ENCODE measurements at places on chromosomes 11 and 22.

- no peaks in the 10 kb centered on the region for H3K27me3 ChIP-seq
- no peak for DNase-seq
These were observed 655.7 kb downstream of the METTL15 start for GRCh38 chr11:28763876-28764275.

DNA sequence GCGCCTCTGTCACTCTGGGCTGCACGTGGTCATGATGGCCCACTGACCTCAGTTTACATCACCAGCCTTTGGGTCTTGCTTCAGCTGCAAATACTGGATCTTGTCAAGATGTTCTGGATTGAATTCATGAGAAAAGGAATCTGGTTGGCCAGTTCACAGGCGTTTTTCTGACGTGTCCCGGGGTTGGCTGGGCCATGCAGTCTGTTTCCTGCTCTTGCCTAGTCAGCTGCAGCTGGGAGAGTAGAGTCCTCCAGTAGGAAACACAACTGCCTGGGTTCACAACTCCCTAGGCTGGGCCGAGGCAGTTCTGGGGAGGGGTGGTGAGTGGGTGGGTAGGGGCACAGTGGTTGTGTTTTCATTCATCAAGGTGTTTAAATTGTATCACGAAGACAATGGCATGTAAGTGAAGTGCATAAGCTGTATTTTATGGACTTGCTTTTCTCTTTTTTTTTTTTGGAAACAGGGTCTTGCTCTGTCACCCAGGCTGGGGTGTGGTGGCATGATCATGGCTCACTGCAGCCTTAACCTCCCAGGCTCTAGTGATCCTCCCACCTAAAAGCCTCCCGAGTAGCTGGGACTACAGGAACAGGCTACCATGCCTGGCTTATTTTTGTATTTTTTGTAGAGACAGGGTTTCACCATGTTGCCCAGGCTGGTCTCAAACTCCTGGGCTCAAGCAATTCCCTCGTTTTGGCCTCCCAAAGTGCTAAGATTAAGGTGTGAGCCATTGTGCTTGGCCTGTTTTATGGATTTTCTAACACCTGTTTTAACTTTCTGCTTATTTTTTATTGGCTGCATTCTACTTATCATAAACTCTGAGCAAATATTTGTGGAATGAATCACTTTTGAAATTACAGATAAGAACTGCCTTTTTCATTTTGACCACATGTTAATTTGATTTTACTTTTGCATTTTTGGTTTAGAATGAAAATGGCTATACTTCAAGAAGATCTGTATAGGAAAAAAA, 54.0 kb upstream of the PITPNB start:
- no peak for DNase-seq
- H3K36me3 ChIP-seq = no peaks in the 10 kb centered on the region
- H3K4me1 ChIP-seq = no peaks in the 10 kb centered on the region
- H3K27me3 ChIP-seq = no peaks in the 10 kb centered on the region
- no peak overlapping the region for H3K27ac ChIP-seq
- H3K4me3 ChIP-seq = no peak overlapping the region

DNA sequence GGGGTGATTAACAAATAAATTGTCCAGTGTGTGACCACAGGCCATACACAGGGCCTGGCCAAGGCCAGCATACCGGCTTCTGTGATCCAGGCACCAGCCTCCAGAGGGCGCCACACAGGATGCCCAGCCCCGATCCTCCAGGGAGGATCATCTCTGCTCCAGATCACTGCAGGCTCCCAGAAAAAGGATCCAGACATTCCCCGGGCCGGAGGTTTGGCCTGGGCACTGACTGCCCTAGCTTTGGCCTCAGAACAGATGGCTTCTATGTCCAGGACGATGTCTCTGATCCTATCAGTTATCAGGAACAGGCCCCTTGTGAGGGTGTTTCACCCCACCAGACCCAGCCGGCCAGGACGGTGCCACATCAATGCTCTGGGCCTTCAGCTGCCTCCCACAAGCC, 74.5 kb upstream of the LMO1 start:
- H3K4me1 ChIP-seq = no peaks in the 10 kb centered on the region
- DNase-seq = no peak
- no peak overlapping the region for H3K4me3 ChIP-seq
- H3K27ac ChIP-seq = no peak overlapping the region

DNA sequence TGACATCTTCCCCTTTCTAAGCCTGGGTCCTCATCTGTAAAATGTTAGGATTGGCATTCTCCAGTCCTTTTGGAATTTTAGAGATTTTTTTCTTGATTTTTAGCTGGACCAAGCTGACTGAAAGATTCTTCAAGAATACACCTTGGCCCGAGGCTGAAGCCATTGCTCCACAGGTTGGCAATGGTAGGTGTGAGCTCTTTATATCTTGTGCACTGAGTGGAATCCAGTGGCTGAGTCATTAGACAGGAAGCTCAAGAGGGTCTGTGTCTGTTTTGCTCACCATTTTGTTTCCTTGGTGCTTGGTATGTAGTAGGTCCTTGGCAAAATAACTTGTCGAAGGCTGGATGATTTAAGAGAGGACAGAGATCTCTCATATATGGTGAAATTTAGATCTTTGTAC, 6.2 kb downstream of the EIF3L start:
- no peak overlapping the region for H3K27ac ChIP-seq
- H3K4me1 ChIP-seq = peaks cover 14% of the 10 kb centered on the region
- peaks cover 75% of the 10 kb centered on the region for H3K36me3 ChIP-seq
- no peak overlapping the region for H3K4me3 ChIP-seq
- no peak for DNase-seq

DNA sequence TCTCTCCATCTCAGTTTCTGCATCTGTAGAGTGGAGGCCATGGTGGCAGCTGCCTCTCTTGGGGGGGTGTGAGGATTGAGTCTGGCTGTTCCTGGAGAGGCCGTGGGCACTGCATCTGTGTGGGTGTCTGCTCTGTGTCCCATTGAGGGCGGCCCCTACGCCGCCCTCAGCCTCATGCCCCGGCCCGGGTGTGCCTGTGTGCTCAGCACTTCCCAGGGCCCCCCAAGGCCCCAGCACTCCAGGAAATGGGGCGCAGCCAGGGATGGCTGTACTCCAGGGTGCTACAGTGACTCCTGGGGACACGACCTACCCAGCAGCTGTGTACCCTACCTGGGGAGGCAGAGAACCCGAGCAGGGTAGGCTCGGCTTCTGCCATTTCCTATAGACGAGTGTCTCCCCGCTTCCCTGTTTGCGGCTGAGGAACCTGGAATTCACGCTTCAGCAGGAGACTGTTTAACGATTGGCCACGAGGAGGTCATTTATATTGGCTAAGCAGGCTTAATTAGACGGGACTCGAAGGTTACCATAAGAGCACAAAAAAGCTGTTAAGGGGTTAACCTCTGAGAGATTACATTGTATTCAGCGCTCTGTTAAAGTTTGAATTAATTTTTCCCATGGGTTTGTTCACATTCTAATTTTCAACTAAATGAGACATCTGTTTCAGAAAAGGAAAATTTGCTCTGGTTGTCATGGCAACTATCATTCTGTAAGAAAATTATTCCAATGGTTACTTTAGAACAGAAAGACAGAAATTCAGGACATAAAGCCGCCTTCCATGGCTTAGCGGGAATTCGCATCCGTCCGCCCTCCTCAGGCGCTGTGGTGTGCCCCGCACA, 76.4 kb downstream of the MPPED1 start:
- H3K27ac ChIP-seq = no peak overlapping the region
- no peak for DNase-seq
- H3K36me3 ChIP-seq = no peaks in the 10 kb centered on the region

GRCh38 chr11:108368134-108368533, 99.2 kb downstream of the C11orf65 start:
- no peaks in the 10 kb centered on the region for H3K4me1 ChIP-seq
- no peaks in the 10 kb centered on the region for H3K27me3 ChIP-seq
- peaks cover 39% of the 10 kb centered on the region for H3K36me3 ChIP-seq
- no peak overlapping the region for H3K27ac ChIP-seq
- no peak overlapping the region for H3K4me3 ChIP-seq
- no peak for DNase-seq

DNA sequence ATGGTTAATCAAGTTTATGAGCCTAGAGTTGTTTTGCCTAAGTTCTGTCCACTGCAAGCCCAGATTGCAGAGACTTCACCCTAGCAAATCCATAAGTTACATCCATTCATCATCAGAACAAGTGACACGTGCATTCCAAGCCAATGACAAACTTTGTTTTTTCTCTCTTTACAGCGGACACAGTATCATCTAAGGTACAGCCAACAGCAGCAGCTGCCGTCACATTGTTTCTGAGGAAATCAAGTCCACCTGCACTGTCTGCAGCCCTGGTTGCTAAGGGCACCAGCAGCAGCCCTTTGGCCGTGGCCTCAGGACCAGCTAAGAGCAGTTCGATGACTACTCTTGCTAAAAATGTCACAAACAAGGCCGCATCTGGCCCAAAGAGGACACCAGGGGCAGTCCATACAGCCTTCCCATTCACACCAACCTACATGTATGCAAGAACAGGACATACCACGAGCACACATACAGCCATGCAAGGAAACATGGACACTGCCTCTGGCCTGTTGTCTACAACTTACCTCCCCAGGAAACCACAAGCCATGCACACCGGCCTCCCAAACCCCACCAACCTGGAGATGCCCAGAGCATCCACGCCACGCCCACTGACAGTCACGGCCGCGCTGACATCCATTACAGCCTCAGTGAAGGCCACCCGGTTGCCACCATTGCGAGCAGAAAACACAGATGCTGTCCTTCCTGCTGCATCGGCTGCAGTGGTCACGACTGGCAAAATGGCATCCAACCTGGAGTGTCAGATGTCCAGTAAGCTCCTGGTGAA, 155.8 kb downstream of the C11orf91 start:
- DNase-seq = no peak
- H3K27ac ChIP-seq = no peak overlapping the region
- no peak overlapping the region for H3K4me3 ChIP-seq
- H3K4me1 ChIP-seq = no peaks in the 10 kb centered on the region

DNA sequence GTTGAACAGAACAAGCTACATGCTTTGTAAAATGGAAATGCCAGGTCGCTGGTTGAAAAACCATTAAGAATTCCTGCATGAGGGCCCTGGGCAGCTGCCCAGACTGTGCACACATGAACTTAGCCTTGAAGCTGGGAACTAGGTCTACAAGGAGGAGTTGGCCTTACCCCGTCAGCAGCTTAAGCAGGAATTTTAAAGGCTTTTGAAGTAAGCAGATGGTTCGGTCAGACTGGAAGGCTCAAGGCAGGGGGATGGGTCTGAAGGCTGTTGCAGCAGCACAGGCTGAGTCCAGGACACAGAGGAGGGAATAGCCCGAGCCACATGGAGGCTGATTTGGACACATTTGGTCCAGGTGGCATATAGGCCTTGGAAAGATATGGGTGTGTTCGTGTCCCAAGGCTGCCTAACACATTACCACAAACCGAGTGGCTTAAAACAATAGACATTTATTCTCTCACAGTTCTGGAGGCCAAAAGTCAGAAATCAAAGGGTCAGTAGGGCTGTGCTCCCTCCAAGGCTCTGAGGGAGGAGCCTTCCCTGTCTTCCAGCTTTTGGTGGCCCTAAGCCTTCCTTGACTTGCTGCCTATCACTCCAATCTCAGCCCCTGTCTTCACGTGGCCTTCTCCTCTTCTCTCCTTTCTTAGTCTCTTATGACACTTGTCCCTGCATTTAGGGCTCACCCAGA, 11.6 kb downstream of the LIF start:
- no peak overlapping the region for H3K27ac ChIP-seq
- no peak overlapping the region for H3K4me3 ChIP-seq
- no peaks in the 10 kb centered on the region for H3K36me3 ChIP-seq
- no peaks in the 10 kb centered on the region for H3K4me1 ChIP-seq

DNA sequence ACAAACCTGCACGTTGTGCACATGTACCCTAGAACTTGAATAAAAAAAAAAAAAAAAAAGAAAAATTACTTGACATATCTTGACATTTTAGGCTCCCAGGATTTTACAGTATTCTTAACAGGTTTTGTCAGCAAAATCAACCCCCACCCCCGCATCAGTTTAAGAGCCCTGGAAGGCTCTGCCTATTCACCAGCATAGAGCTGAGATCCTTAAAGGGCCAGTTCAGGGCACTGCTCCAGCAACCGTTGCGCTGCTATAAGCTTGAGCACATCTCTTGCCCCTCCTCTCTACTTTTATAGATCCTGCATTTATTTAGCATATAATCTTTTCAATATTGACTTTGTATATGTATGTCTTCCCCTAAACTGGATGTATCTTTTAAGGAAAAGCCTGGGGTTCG, 697 bp upstream of the PAFAH1B2 start:
- peaks cover 34% of the 10 kb centered on the region for H3K4me1 ChIP-seq
- peak overlapping the region; percentile 90 for H3K4me3 ChIP-seq
- H3K36me3 ChIP-seq = peaks cover 8% of the 10 kb centered on the region
- no peak for DNase-seq

- no peak overlapping the region for H3K27ac ChIP-seq
- no peaks in the 10 kb centered on the region for H3K4me1 ChIP-seq
- DNase-seq = no peak
- H3K27me3 ChIP-seq = no peaks in the 10 kb centered on the region
- H3K4me3 ChIP-seq = no peak overlapping the region
These were observed 104.7 kb downstream of the TBC1D22A start for GRCh38 chr22:46867106-46867505.

GRCh38 chr22:25390297-25391240, 171.1 kb downstream of the CRYBB2 start:
- peaks cover 30% of the 10 kb centered on the region for H3K4me1 ChIP-seq
- no peak overlapping the region for H3K4me3 ChIP-seq
- H3K27ac ChIP-seq = no peak overlapping the region
- no peak for DNase-seq
- no peaks in the 10 kb centered on the region for H3K36me3 ChIP-seq

GRCh38 chr11:13380731-13381130, 82.3 kb downstream of the BTBD10 start:
- DNase-seq = no peak
- H3K4me1 ChIP-seq = no peaks in the 10 kb centered on the region
- H3K36me3 ChIP-seq = peaks cover 93% of the 10 kb centered on the region
- no peak overlapping the region for H3K4me3 ChIP-seq

GRCh38 chr22:45008751-45009605, 827 bp downstream of the PHF21B start:
- H3K36me3 ChIP-seq = no peaks in the 10 kb centered on the region
- no peak overlapping the region for H3K27ac ChIP-seq
- no peak overlapping the region for H3K4me3 ChIP-seq
- no peak for DNase-seq
- peaks cover 24% of the 10 kb centered on the region for H3K27me3 ChIP-seq

DNA sequence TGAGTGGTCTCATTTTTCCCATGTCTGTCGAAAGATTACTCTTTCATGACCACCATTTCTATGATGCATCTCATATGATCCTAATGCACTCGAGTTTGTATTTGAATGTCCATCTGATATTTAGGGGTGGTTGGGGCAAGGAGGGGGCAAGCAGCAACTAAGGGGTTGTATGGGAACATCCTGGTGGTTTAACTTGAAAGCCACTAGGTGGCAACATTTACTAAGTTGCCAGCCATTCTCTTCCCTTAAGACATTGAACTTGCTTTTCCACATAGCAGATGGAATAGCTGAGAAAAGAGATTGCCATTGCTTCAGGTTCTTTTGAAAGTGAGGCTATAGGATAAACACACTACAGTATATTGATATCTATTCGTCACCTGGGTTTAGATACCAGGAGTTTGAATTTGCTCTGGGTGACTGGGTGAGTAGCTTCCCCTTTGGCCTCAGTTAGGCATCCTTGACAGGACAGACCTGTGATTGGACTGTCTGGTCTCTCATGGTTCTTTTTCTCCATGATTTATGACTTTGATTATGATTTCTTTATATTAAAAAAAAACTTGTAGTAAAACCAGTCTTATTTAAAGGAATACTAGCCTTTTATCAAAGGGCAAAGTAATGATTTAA, 32.4 kb downstream of the NF2 start:
- peaks cover 7% of the 10 kb centered on the region for H3K36me3 ChIP-seq
- H3K27me3 ChIP-seq = no peaks in the 10 kb centered on the region
- no peaks in the 10 kb centered on the region for H3K4me1 ChIP-seq
- no peak overlapping the region for H3K27ac ChIP-seq
- no peak overlapping the region for H3K4me3 ChIP-seq
- DNase-seq = peak; percentile 38

- H3K4me3 ChIP-seq = peak within 1 kb of the TSS; percentile 56
These were observed at the start of gene PRRG4 for GRCh38 chr11:32829680-32830412. Gene PRRG4 (plus strand): TSS chr11:32829927. CDS start chr11:32830530, 603 bp downstream.

All from CD4-positive, CD25-positive, alpha-beta regulatory T cell (primary cell).